IMR-90 (cell line): ENCODE measurements at places on chromosomes 4 and X. TPM values are rescaled to one million over a fixed set of nuclear protein-coding genes. Genes with fewer than 3 reads are reported as not detected.
A peak's percentile ranks its signal among the peaks of the same experiment; 100 is the strongest.

SPATA4 gene
- total RNA-seq: under 0.01 and 0.28 TPM in 2 replicates

SOWAHD gene
- total RNA-seq: 0.18 and 0.28 TPM in 2 replicates

LANCL3 gene
- not detected in 2 replicates for total RNA-seq

ACE2 gene
- not detected in 2 replicates for total RNA-seq

RASL11B gene
- total RNA-seq: 0.18 and 0.28 TPM in 2 replicates

SHISA3 gene
- total RNA-seq: under 0.01 and 0.18 TPM in 2 replicates

PGAM4 gene
- 0.72 TPM in 1 of 2 replicates, not detected in the other for total RNA-seq

SPANXD gene
- total RNA-seq: not detected in 2 replicates

AMBN gene
- total RNA-seq: not detected in 2 replicates

NRK gene
- total RNA-seq: 2.7 and 3.6 TPM in 2 replicates

NAP1L5 gene
- 3.9 and 5.6 TPM in 2 replicates for total RNA-seq

MAOB gene
- 0.28 and 0.36 TPM in 2 replicates for total RNA-seq

C4orf50 gene
- total RNA-seq: not detected in 2 replicates

GRCh38 chr4:83618991-83619645 is 83.2 kb downstream of the GPAT3 start:
- no peaks in the 10 kb centered on the region for H3K27me3 ChIP-seq
- peak; percentile 44 for DNase-seq
- H3K36me3 ChIP-seq: no peaks in the 10 kb centered on the region
- H3K4me1 ChIP-seq: peaks cover 4% of the 10 kb centered on the region
- H3K4me3 ChIP-seq: no peak overlapping the region

DNA sequence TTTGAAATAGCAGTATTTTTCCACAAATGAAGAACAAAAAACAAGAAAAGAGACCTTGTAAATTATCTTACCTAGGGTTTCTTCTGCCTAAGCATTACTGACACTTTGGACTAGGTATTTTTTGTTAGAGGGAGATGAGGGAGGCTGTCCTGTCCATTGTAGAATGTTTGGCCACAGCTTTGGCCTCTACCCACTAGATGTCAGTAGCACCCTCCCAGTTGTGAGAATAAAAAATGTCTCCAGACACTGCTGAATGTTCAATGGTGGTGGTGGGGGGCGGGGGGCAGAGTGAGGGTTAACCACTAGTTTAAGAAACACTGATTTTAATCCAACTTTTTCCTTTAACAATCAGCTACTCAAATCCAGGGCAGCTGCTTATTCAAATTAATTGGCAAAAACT is 25.8 kb downstream of the OTUD4 start:
- peak; percentile 35 for DNase-seq
- no peaks in the 10 kb centered on the region for H3K4me1 ChIP-seq
- H3K36me3 ChIP-seq: peaks cover 7% of the 10 kb centered on the region; the same call in 1 of the 2 replicates
- no peak overlapping the region for H3K27ac ChIP-seq
- H3K4me3 ChIP-seq: no peak overlapping the region

- no peak overlapping the region for H3K27ac ChIP-seq
- DNase-seq: peak; percentile 80
- H3K4me1 ChIP-seq: no peaks in the 10 kb centered on the region
- no peak overlapping the region for H3K4me3 ChIP-seq
- H3K36me3 ChIP-seq: no peaks in the 10 kb centered on the region
- H3K27me3 ChIP-seq: no peaks in the 10 kb centered on the region
These were observed 192.0 kb upstream of the ANK2 start for GRCh38 chr4:112857461-112857860.

DNA sequence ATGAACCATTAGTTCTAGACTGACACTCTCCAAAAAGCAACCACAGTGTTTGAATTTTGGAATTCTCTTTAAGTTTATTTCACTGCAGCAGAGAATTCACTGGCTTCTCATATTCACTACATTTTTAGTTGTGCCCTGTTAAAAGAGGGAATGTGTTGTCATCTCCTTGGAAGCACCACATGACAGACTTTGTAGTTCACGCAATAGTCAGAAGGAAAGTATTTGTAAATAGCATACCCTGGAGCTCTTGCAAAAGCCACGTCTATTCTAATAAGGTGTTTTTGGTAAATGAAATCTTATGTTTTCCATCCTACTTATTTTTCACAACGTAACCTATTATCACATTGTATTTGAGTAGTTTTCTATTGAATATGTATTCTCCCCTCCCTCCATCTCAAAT is 25.8 kb downstream of the DOCK11 start:
- no peaks in the 10 kb centered on the region for H3K27me3 ChIP-seq
- H3K4me1 ChIP-seq: peaks cover 20% of the 10 kb centered on the region
- H3K36me3 ChIP-seq: no peaks in the 10 kb centered on the region
- peak overlapping the region; percentile 79; the same call in 1 of the 2 replicates for H3K27ac ChIP-seq
- DNase-seq: peak; percentile 76
- H3K4me3 ChIP-seq: no peak overlapping the region

DNA sequence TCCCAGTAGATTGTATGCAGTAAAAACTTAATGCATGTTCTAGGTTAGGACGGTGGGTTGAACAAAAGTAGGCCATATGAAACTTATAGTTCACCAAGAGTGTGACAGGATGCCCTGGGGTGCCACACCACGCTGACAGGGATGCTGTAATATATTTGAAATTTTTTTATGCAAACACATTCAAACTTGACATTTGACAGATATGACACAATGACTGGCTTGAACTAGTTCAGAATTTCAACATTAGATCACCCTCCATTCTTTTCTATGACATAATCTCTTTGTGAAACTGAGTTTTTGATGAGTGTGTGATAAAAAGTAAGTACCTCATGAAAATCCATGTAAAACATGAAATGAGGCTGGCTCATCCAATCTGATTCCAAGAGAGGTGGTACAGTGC is 198.4 kb downstream of the PALLD start:
- no peak for DNase-seq
- H3K4me3 ChIP-seq: no peak overlapping the region
- H3K27me3 ChIP-seq: no peaks in the 10 kb centered on the region
- H3K27ac ChIP-seq: no peak overlapping the region
- peaks cover 14% of the 10 kb centered on the region for H3K4me1 ChIP-seq

GRCh38 chrX:15769300-15769954 is 20.9 kb upstream of the ZRSR2 start:
- 0 out of 2 replicates have a peak, but pooled peaks cover 1% of the 10 kb centered on the region for H3K36me3 ChIP-seq
- H3K27me3 ChIP-seq: no peaks in the 10 kb centered on the region
- H3K27ac ChIP-seq: peak overlapping the region; percentile 51; the same call in 1 of the 2 replicates
- peaks cover 2% of the 10 kb centered on the region; the same call in 1 of the 2 replicates for H3K4me1 ChIP-seq
- DNase-seq: peak; percentile 22

GRCh38 chr4:10032625-10033024 is 11.3 kb upstream of the SLC2A9 start:
- peak overlapping the region; percentile 85; the same call in 1 of the 2 replicates for H3K27ac ChIP-seq
- no peaks in the 10 kb centered on the region for H3K36me3 ChIP-seq
- peaks cover 28% of the 10 kb centered on the region for H3K4me1 ChIP-seq
- H3K27me3 ChIP-seq: no peaks in the 10 kb centered on the region
- H3K4me3 ChIP-seq: no peak overlapping the region

GRCh38 chrX:25976683-25977310 is 161.3 kb upstream of the MAGEB18 start:
- DNase-seq: no peak
- no peaks in the 10 kb centered on the region for H3K4me1 ChIP-seq
- H3K36me3 ChIP-seq: no peaks in the 10 kb centered on the region
- H3K4me3 ChIP-seq: no peak overlapping the region
- no peak overlapping the region for H3K27ac ChIP-seq

- H3K4me3 ChIP-seq: no peak overlapping the region
- no peaks in the 10 kb centered on the region for H3K4me1 ChIP-seq
- no peak for DNase-seq
- no peak overlapping the region for H3K27ac ChIP-seq
- H3K27me3 ChIP-seq: no peaks in the 10 kb centered on the region
These were observed 189.1 kb downstream of the SPCS3 start for GRCh38 chr4:176508780-176509331.

GRCh38 chrX:17535229-17535628 is 160.2 kb downstream of the NHS start:
- DNase-seq: peak; percentile 20
- H3K4me1 ChIP-seq: no peaks in the 10 kb centered on the region
- no peak overlapping the region for H3K27ac ChIP-seq
- H3K36me3 ChIP-seq: no peaks in the 10 kb centered on the region
- H3K4me3 ChIP-seq: no peak overlapping the region
- no peaks in the 10 kb centered on the region; the same call in none of the 2 replicates for H3K27me3 ChIP-seq

GRCh38 chr4:67879486-67879885 is 4.3 kb downstream of the TMPRSS11D start:
- H3K4me1 ChIP-seq: peaks cover 3% of the 10 kb centered on the region; the same call in 1 of the 2 replicates
- no peaks in the 10 kb centered on the region for H3K36me3 ChIP-seq
- no peak overlapping the region for H3K4me3 ChIP-seq
- no peaks in the 10 kb centered on the region for H3K27me3 ChIP-seq

DNA sequence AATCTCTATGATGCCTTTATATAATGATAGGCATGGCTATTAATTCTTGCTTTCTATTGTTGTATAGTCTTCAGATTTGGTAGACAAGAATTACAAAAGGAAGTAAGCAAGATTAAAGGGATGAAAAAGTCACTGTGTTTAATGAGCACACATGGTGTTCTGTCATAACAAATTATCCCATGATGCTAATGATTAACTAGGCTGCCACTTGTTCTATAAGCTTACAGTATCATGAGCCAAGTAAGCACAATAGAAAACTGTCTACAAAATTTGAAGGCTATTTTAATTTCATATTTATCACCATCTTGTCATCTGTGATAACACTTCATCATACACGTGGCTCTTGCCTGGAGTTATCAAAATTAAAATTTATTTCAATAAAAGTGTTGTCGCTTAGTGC is 466.7 kb downstream of the GASK1B start:
- H3K27ac ChIP-seq: no peak overlapping the region
- no peaks in the 10 kb centered on the region for H3K27me3 ChIP-seq
- H3K4me3 ChIP-seq: no peak overlapping the region
- no peak for DNase-seq
- H3K4me1 ChIP-seq: no peaks in the 10 kb centered on the region

- H3K27me3 ChIP-seq: no peaks in the 10 kb centered on the region
- no peaks in the 10 kb centered on the region for H3K36me3 ChIP-seq
- H3K4me1 ChIP-seq: peaks cover 25% of the 10 kb centered on the region
- DNase-seq: peak; percentile 89
- peak overlapping the region; percentile 76; the same call in 1 of the 2 replicates for H3K27ac ChIP-seq
These were observed 14.3 kb downstream of the SLC10A6 start for GRCh38 chr4:86834901-86835300.

DNA sequence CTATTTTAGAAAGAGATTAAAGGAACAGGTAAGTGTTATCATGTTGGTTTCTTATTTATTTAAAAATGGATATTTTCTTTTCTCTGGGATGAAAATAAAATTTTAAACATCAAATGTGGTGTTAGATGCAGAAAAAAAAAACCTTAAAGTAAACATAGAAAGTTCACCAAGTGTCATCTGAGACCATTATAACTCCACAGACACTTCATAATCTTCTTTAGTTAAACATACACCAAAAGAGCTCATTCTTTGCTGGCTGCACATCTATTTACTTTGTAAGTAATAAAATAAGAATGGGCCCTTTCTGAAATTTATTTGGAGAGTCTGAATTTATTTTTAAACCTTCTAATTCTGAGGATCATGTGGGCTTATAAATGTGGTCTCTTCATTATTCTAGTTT is 460.7 kb upstream of the CTSO start:
- no peaks in the 10 kb centered on the region for H3K4me1 ChIP-seq
- H3K27ac ChIP-seq: no peak overlapping the region
- no peak overlapping the region for H3K4me3 ChIP-seq

GRCh38 chrX:153494061-153494460 is 719 bp upstream of the BGN start:
- H3K4me1 ChIP-seq: peaks cover 20% of the 10 kb centered on the region
- no peaks in the 10 kb centered on the region for H3K36me3 ChIP-seq
- peak overlapping the region; percentile 56 for H3K27ac ChIP-seq
- DNase-seq: peak; percentile 41

DNA sequence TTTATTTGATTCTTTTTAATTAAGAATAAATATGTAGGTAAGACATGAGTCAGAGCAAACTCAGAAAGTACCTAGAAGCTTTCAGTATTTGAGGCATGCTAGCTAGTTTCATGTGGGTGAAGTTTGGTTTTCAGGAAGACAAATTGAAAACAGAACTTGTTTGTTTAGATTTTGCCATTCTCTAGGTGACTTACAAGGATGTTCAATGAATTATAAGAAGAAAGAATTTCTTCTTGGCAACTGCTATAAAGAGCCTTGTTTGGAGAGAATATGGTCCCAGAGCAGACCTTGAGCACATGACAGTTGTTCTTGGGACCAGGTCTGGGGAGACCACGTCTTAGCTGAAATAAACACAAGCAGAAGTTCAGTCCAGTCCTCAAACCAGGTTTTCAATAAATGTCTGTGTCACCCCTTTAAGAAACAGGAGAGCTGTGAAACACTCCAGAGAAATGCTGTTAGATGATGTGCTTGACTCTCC is 38.0 kb upstream of the IL21 start:
- H3K4me1 ChIP-seq: peaks cover 5% of the 10 kb centered on the region
- DNase-seq: no peak
- no peaks in the 10 kb centered on the region for H3K27me3 ChIP-seq
- H3K36me3 ChIP-seq: no peaks in the 10 kb centered on the region
- H3K27ac ChIP-seq: no peak overlapping the region
- H3K4me3 ChIP-seq: no peak overlapping the region

DNA sequence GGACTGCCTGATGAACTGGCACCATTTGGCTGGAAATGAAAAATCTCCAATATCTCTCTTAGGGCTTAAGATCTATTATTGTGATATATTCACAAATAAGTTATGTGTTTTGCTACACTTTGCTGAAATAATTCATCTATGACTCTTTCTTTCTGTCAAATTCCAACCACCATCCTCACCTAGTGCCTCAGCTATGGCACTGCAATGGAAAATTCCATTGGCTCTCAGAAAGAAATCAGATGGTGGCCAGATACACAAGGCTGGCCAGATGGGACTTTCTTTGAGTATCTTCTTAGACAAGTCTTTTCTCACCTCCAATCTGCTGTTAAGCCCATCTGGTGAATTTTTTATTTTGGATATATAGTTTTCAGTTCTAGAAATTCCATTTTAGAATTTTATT is 28.0 kb downstream of the NAT8L start:
- no peaks in the 10 kb centered on the region for H3K36me3 ChIP-seq
- no peak overlapping the region for H3K27ac ChIP-seq
- no peaks in the 10 kb centered on the region for H3K4me1 ChIP-seq
- H3K27me3 ChIP-seq: peaks cover 43% of the 10 kb centered on the region
- DNase-seq: no peak

- H3K4me1 ChIP-seq: no peaks in the 10 kb centered on the region
- DNase-seq: no peak
- H3K36me3 ChIP-seq: no peaks in the 10 kb centered on the region
- H3K4me3 ChIP-seq: no peak overlapping the region
- H3K27ac ChIP-seq: no peak overlapping the region
- no peaks in the 10 kb centered on the region for H3K27me3 ChIP-seq
These were observed 24.2 kb upstream of the SLC25A4 start for GRCh38 chr4:185118876-185119275.

DNA sequence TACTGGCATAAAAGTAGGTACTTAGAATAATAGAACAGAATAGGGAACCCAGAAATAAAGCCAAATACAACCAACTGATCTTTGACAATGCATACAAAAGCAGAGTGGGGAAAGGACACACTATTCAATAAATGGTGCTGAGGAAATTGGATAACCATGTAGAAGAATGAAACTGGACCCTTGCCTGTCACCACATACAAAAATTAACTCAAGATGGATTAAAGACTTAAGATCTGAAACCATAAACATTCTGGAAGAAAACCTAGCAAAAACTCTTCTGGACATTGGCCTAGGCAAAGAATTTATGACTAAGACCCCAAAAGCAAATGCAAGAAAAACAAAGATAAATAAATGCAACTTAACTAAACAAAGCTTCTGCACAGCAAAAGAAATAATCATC is 45.6 kb downstream of the ARFIP1 start:
- no peaks in the 10 kb centered on the region for H3K36me3 ChIP-seq
- no peak for DNase-seq
- H3K4me1 ChIP-seq: no peaks in the 10 kb centered on the region
- H3K4me3 ChIP-seq: no peak overlapping the region
- H3K27me3 ChIP-seq: no peaks in the 10 kb centered on the region
